Bronchial epithelial cell (primary cell): ENCODE measurements at places on chromosomes 6 and 20. TPM values are rescaled to one million over a fixed set of nuclear protein-coding genes. Genes with fewer than 3 reads are reported as not detected.
A peak's percentile ranks its signal among the peaks of the same experiment; 100 is the strongest.

GRCh38 chr6:119328892-119329793 is 20.4 kb downstream of the MAN1A1 start:
- DNase-seq = no peak

DNA sequence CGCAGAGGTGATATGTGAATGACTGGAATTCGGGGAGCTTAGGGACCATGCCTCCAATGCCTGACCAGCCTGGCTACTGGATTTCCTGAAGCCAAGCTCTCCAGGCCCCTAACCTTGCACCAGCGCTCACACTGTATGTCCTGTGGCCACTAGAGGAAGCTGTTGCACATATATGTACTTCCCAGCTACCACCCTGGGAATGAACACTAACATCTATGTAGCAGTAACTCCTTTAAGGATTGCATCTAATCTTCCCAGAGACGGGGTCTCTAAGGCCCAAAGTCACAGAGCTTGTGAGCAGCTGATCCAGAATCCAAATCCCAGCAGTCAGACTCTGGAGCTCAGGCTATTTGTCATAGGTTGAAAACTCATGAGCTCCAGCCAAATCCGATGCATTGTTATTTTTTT is 20.4 kb upstream of the BPIFB1 start:
- peak; percentile 52 for DNase-seq

PPIL6 gene
- total RNA-seq = 8.4 and 9.3 TPM in 2 replicates

SPATS1 gene
- total RNA-seq = not detected in 2 replicates
